ENCODE measurements at places on chromosomes 11 and 22.
A peak's percentile ranks its signal among the peaks of the same experiment; 100 is the strongest.

GRCh38 chr22:44615602-44616180 is 86.3 kb upstream of the PRR5 start:
- no peak for DNase-seq

- DNase-seq: no peak
Measured at GRCh38 chr22:49976439-49977175, 16.0 kb downstream of the PIM3 start.

- DNase-seq: no peak
Measured at GRCh38 chr22:20653012-20653794, 120.7 kb upstream of the SERPIND1 start.

DNA sequence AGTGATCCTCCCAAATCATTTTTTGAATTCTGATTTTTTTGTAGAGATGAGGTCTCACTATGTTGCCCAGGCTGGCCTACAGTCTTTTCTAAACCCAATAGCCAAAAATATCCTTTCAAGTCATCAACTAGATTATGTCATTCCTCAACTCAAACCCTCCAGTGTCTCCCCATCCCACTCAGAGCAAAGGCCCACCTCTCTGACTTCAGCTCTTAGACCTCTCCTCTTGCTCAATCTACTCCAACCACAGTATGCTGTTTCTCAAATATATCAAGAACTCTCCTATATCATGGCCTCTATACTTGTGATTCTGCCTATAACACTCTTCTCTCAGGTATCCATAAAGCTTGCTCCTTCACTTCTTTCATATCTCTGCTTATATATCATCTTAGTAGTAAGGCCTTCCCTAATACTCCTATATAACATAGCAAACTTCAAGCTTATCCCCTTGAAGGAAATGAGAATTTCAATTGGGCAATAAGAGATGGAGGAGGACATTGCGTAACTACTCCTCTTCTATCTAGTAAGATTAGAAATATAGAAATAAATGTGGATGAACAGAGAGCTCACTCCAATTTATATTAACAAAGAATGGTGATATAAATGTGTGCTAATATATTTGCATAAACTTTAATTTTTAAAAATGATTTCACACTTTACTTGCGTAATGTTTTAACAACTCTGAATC is 24.5 kb downstream of the DLG2 start:
- DNase-seq: no peak

DNA sequence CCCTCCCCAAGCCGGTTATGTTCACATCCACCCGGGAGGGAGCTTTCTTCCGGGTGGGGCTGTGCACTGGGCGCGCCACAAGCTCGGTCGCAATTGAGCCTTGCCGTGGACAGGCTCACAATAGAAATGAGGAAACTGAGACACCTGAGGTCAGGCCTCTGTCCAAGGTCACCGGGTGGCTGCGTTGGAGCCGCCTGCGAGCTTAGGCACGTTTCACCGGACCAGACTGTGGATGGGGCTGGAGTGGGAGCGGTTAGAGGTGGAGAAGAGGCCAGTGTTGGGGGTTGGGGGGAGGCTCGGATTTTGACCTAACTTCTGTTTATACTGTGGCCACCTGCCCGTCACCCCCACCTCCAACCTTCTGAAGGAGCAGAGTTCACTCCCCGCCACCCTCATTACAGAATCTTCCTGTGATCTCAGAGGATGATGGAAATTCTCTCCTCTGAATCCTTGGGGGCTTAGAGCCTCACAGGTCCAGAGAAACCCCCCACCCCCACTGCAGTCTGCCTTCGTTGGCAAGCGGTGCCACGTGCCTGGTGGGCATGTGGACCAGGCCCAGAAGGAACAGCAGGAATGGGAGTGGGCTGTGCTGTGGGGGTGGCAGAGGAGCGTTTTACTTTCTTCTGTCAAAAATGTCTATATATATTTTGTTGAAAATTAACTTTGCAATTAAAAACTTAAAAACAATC is 631 bp upstream of the NPTXR start:
- DNase-seq: no peak

GRCh38 chr22:20439928-20440575 is 2.4 kb upstream of the SCARF2 start:
- DNase-seq: no peak

DNA sequence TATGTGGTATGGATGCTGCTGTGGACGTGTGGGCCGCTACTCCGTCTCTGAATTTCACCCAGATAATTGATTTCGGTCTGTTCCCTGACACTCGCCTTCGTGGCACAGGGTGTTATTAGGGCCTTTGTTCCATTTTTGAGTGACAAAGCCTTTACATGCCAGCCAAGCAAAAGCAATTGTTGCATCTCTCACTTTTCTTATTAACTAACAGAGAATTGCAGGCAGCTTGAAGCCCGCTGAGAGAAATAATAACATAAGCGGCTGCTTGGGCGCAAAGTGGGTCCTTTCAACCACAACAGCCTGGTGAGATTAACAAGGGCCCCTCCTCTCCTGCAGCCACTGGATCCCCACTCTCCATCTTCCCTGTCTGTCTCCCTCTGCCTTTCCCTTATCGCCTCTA is 449.4 kb downstream of the NTM start:
- no peak for DNase-seq

- DNase-seq: no peak
Measured at GRCh38 chr11:21411104-21411503, 741.7 kb downstream of the NELL1 start.

DNA sequence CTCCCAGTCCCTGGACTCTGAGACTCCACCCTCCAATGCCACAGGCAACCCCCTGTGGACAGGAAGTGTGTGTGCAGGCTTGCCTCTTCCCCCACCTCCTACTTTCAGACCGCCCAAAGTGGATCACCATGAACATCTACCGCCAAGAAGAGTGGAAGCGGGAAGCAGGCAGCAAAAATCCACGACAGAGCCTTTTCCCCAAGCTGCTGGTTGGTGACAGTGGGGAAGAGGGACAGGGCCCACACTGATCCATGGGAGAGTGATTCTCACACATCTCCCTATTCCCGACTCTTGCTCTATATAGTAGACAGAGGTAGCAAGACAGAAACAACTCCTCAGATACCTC is 53.4 kb upstream of the SPATA19 start:
- DNase-seq: no peak

- DNase-seq: peak; percentile 78
Measured at GRCh38 chr11:34252651-34253050, 105.2 kb downstream of the ABTB2 start.

- no peak for DNase-seq
Measured at GRCh38 chr11:22162756-22163155, 30.1 kb upstream of the ANO5 start.

DNA sequence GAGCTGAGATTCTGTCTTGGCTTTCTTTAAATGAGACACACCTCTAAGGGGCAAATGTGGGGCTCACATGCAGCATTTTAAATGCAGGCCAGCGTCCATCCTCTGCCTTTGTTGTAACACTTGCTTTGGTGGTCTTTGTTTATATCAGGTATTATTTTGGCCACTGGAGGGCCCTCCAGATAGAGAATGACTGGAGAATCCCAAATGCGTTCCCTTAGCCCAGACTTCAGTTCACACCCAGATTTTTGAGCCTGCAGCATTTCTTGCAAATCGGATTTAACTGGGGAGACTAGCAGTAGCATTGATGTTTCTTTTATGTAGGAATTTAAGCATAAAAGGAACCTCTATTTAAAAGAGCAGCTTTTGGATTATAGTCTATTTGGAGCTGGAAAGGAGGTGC is 200.2 kb upstream of the SORL1-AS1 start:
- no peak for DNase-seq

GRCh38 chr22:19520566-19521305 is 3.5 kb downstream of the CLDN5 start:
- DNase-seq: no peak

DNA sequence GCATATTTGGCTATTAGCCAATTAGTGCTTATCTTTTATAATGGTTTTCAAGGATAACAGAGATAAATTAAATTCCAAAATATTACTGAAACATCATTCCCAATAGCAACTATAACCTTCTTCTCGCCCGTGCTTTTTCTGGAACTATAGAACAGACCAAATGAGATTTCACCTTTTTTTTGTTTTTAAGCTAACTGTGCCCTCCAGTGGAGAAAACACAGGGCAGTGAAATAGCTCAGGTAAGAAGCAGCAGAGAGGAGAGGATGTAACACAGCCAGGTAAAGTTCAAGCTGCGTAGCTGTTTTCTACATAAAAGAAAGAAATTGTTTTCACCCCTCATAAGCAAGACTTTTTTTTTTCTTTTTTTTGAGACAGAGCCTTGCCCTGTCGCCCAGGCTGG is 28.2 kb downstream of the HSD17B12 start:
- DNase-seq: no peak

GRCh38 chr11:78783846-78784245 is 209.2 kb upstream of the NARS2 start:
- no peak for DNase-seq

DNA sequence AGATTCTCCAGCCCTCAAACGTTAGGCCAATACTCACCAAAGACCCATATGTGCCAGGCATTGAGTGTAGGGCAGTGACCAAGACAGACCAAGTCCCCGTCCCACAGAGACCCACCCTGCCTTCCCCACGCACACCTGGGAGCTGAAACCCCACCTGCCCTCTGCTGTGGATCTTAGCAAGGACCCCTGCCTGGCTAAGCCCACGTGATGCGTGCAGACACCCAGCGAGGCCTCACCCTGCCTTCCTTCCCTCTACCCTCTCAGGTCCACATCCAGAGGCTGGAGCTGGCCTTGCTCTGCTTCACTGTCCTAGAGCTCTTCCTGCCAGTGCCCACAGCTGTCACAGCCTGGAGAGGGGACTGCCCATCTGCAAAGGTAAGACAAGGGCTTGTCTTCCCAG is 10.2 kb downstream of the MS4A10 start:
- DNase-seq: no peak

GRCh38 chr11:107810875-107811274 is 47.7 kb downstream of the SLC35F2 start:
- no peak for DNase-seq

- DNase-seq: no peak
Measured at GRCh38 chr11:66459138-66459778, 7.4 kb upstream of the PELI3 start.

DNA sequence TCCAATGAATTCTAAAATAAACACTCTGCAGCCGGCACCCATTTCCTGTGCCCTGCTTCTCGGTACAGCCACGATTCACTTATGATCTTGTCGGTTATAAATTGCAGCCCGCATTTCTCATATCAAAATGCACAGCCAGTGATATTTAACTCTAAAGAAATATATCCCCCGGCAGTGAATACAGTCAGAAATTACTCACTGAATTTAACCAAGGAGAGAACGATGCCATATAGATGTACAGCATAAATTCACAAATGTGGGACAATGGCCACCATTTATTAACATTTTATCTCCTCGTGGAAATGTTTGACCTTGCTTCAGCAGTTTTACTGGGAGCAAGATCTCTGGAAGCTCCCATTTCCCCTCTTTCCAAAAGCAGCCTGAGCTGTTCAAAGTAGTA is 1517.8 kb downstream of the BRD1 start:
- no peak for DNase-seq

DNA sequence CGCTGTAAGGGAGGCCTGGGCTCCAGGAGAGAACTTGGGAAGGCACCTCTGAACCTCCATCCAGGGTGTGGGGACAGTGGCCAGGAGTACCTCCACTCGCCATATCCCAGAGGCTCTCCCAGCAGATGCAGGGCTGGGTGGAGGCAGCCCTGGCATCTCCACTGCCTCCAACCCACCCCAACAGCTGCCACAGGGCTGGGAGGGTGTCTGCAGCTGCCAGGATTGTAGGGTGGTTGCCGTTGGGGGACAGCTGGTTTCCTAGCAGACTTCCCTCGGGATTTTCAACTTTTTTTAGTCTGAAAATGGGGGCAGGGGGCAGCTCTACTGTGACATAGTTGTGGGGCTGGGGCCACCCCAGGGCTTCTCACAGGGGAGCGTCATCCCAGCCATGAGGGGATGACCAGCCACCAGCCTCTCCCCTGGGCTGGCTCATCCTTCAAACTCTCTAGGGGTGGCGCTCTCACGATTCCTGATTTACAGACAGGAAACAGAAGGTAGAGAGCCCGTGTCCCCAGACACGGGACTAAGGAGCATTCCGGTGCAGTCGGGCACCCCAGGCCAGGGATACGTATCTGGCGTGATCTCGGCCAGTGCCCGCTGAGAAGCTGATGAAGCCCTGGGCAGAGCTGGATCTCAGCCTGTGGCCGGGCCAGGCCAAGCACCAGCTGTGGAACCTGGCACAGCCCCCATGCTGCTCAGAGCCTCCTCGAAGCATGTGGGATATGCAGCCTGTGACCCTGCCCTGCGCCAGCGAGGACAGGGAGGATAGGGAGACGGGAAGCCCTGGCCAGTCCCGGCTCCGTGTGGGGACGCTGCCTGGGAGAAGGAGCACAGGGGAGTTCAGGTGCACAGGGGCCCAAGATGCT is 9.9 kb downstream of the PRR5 start:
- DNase-seq: no peak

- no peak for DNase-seq
Measured at GRCh38 chr22:35454416-35455054, 54.6 kb downstream of the MCM5 start.

GRCh38 chr11:65609229-65609628 is 4.8 kb downstream of the MAP3K11 start:
- DNase-seq: no peak

DNA sequence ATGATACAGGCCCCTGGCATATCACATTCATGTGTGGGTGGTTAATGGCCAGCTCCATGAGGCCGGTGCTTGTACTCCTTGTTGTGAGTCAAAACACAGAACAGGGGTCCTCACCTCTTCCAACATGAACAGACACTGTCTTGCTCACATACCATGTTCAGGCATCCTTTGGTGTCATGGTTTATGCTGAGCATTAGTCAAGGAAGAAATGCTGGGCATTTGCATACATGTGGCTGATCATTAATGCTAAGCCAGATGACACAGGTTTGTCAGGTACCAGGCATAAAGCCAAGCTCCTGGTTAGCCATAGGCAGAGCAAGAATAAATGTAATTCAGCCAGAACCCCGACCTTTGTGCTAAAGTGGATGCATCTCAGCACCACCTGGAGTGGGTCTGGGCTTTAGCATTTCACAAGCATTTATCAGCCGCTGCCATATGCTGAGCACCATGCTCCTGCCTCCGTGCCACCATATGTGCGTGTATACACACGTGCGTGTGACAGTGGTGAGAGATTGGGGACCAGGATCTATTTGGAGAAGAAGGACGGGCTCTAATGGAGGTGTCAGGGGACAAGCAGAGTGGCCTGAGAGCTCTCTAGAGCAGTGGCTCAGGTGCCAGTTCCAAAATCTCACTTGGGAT is 55.0 kb downstream of the MICAL2 start:
- DNase-seq: no peak

GRCh38 chr11:119995730-119996491 is 142.0 kb downstream of the TRIM29 start:
- DNase-seq: no peak

GRCh38 chr22:49785046-49785521 is 42.6 kb downstream of the BRD1 start:
- DNase-seq: no peak

GRCh38 chr11:132901638-132902471 is 630.4 kb downstream of the OPCML start:
- DNase-seq: no peak

GRCh38 chr11:63556404-63557013 is 6.7 kb downstream of the PLAAT2 start:
- no peak for DNase-seq

All from body of pancreas (tissue), 4 donors.